ENCODE measurements at places on chromosomes 11 and 22.

DNA sequence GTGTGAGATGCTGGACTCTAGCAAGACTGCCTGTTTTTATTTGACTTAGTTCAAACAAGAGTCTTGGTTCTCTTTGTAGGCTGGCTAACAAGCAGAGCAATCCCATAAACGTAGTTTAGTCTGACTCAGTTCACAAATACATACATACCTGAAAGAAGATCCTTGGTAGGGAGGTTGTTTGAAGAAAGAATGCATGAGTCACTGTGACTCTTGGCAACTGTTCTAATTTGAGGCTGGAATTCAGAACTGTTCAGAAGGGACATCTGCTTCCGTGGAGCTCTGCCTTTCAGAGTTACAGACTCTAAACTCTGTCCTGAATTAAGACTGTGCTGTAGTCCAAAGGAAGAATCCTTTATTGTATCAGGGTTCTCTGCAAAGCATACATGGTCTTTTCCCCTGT lies 32.2 kb downstream of the C2CD3 start:
- no peak for DNase-seq

GRCh38 chr11:26792941-26793340 lies 71.1 kb upstream of the SLC5A12 start:
- DNase-seq, result no peak

DNA sequence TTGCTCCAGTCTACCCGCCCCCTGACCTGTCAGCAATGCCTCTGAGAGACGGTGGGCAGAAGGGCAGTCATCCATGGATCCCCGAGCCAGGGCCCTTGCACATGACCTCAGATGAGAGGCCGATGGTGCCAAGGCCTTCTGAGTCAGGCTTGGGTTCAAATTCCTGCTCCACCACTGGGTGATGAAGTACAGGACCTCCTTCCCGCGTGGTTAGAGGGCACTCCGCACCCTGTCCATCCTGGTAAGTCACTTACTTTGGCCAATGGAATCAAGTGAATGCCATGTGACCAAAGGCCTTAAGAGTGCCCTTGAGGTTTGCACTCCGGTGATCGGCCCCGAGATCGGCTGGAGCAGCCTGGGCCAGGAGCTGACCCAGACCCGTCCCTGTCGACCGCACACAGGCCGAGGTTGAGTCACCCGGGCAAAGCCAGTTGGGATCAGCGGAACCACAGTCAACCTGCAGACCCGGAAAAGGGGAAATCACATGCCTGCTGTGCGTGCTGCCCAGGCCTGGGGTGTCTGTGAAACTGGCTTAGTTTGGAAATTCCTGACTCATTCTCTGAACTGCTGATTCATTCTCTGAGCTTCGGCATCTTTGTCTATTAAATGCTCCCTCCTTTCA lies 48.9 kb downstream of the RTL6 start:
- peak; percentile 38 for DNase-seq

GRCh38 chr11:61860054-61860903 lies 31.1 kb downstream of the FADS3 start:
- DNase-seq, result no peak

DNA sequence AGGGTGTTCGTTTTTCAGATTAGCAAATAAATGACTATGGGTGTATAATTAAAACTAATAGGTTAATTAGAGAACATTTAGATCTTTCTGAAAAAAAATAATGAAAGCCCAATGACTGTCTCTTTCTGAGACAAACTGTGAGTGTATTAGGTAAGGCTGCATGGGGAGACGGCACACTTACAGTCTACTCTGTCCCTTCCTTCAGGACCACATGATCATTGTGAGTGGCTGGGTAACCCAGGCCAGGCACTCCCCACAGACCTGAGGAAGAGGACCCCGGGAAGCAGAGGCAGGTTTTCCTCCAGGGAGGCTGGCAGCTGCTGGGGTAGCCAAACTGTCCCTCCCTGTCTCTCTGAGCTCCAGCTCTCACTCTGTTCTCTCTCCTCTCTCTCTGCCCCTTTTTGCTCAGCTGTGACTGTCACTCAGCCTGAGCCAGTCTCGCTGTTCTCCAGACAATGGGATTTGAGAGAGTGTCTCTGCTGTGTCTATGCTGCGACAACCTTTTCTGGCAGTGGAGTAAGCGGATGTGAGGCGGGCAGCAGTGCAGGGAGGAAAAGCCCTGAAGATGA lies 83.1 kb upstream of the NCAM1 start:
- no peak for DNase-seq

- DNase-seq, result no peak
Measured at GRCh38 chr11:116239247-116239646, 533.5 kb downstream of the BUD13 start.

DNA sequence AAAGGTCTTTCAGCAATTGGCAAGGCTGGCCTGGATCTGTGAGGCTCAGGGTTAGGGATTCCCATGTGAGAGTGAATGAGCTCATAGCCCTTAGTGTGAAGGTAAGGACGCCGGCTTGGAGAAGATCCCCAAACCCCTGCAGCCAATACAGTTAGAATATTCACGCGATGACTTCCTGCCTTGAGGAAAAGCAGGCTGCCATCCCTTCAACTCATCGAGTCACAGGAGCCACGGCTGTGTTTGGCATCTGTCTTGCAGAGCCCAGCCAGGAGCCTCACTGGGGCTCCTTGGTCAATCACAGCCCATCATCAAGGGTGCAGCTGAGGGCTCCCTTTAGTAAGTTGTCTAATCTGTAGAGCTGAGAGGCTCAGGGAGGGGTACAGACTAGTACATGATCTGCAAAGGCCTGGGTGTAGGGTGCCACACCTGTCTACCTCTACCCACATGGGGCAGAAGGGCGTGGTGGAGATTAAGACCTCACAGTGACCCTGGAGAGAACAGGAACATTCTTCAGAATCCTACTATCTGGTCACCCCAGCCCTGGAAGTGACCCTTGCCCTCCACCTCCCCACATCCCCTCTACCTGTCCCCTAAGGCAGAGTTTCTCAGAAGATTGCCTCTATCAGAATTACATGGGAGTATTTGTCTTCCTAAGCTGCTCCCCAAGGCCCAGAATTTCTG lies 18.5 kb downstream of the IL10RA start:
- no peak for DNase-seq

- no peak for DNase-seq
Measured at GRCh38 chr11:14184028-14184940, 174.7 kb downstream of the RRAS2 start.

Data from head of caudate nucleus (tissue), 42 donors.